NB4 (cell line): ENCODE measurements at places on chromosomes 3 and 15.

DNA sequence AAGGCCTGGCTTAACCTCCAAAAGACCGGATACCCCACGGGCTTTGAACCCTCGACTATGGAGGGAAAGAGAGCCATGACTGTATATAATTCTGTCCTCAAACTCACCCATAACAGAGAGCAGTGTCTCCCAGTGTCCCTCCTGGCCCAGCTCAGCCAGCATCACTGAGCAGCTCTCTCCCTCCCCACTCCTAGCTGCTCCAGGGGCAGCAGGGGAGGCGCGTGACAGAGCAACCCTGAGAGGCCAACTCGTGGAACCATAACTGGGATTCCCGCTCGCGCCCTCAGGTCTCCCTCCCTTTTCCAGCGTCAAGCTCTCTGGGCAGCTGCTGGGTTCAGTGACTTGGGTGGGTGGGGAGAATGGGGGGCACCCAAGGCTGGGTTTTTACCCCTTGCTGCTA, 561 bp upstream of the CPLX3 start:
- DNase-seq: no peak

- DNase-seq: no peak
These were observed 25.6 kb downstream of the SQOR start for GRCh38 chr15:45660231-45660979.

- DNase-seq: no peak
These were observed 32.1 kb upstream of the KCNMB2 start for GRCh38 chr3:178504128-178504527.

DNA sequence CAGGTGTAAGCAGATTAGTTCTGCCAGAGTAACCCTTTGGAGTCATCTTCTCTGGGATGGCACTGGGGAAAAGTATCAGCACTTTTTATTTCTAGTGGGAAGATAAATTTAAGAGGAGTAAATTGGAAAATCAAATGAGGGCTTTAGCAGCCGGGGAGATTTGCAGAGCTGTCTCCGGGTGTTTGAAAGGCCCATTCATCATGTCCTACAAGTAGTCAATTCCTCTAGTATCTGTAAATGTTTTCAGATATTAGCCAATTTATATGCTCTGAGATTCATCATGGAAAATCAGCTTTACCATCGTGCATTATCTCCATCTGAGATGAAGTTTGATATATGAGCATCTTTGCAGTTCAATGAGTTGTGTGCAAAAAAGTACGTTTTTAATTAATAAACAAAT, 93.6 kb downstream of the CDIN1 start:
- no peak for DNase-seq

DNA sequence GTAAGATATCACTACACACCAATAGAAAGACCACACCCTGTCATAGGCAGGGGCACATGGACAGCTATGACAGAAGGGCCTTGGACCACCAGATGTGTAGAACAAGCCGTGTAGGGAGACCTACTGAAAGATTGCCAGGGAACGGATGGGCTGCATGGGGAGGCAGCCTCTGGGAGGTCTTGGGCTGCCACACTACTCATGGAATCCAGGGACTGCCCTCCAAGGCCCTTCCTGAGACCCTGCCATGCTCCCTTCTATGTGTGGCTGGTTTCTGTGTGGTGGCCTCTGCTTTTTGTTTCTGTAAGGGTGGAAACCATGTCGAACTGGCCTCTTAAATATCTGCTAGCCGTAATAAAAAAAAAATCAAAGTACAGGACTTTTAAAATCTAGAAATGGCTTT, 86.9 kb downstream of the OCA2 start:
- DNase-seq: no peak

- DNase-seq: no peak
These were observed 24.9 kb upstream of the DNAAF4 start for GRCh38 chr15:55532944-55533343.

GRCh38 chr3:113773381-113773780, 26.5 kb downstream of the ATP6V1A start:
- no peak for DNase-seq

DNA sequence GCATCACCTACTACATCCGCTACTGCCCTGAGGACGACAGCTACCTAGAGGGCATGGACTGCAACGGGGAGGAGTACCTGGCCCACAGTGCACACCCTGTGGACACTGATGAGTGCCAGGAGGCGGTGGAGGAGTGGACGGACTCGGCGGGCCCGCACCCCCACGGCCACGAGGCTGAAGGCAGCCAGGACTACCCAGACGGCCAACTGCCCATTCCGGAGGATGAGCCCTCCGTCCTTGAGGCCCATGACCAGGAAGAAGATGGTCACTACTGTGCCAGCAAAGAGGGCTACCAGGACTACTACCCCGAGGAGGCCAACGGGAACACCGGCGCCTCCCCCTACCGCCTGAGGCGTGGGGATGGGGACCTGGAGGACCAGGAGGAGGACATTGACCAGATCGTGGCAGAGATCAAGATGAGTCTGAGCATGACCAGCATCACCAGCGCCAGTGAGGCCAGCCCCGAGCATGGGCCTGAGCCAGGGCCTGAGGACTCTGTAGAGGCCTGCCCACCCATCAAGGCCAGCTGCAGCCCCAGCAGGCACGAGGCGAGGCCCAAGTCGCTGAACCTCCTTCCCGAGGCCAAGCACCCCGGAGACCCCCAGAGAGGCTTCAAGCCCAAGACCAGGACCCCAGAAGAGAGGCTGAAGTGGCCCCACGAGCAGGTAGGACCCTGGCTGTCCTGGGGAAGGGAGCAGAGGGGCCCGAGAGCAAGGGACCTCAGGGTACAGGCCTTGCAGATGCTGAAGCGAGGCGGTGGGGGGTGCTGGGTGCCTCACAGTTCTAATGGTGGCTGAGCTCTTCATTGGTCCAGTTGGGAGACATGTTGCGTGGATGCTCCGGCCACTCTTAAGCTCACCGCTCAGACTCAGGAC, 168.6 kb downstream of the APBA2 start:
- no peak for DNase-seq
